Upper lobe of right lung (tissue), 1 donor: ENCODE measurements at places on chromosomes 13 and 19.

GRCh38 chr13:43080199-43080598 is 56.8 kb downstream of the DNAJC15 start:
- DNase-seq, result no peak

- no peak for DNase-seq
Observed at GRCh38 chr13:109810761-109811510, 24.6 kb upstream of the IRS2 start.

GRCh38 chr19:8324186-8325050 is 3.1 kb downstream of the RPS28 start:
- no peak for DNase-seq

DNA sequence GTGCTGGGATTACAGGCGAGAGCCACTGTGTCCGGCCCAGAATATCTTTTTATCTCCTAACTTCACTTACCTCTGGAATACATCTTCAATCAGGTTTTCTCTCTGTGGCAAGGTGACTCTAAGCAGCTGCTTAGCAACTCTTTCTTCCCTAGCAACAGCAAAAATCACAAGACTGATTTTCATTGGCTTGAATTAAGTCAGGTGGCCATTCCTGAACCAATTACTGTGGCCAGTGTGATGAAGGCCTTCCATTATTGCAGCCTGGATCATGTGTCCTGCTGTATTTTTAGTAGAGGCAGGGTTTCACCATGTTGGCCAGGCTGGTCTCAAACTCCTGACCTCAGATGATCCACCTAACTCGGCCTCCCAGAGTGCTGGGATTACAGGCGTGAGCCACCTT is 9.0 kb upstream of the LTBP4 start:
- no peak for DNase-seq

- no peak for DNase-seq
Observed at GRCh38 chr13:92894447-92894846, 332.2 kb upstream of the GPC6 start.

GRCh38 chr13:102682211-102682610 is 12.6 kb downstream of the METTL21C start:
- DNase-seq, result no peak

GRCh38 chr13:51208716-51209115 is 13.5 kb upstream of the FAM124A start:
- DNase-seq, result no peak

DNA sequence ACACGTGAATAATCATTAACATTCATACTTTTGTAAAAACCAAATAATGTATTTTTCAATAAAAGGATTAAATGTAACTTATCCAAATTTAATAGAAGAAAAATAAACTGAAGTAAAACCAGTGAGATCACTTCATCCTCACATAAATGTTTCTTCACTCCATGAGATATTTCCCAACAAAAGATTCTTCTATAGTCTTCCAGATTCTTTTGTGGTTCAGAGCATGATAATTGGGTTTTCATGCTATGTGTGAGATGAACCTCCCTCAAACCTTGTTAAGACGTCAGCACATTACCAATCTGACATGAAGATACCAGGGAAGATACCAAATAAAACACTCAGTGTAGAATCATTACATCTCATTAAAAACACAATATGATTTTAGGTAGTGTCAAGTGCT is 62.9 kb upstream of the OXGR1 start:
- DNase-seq, result no peak

DNA sequence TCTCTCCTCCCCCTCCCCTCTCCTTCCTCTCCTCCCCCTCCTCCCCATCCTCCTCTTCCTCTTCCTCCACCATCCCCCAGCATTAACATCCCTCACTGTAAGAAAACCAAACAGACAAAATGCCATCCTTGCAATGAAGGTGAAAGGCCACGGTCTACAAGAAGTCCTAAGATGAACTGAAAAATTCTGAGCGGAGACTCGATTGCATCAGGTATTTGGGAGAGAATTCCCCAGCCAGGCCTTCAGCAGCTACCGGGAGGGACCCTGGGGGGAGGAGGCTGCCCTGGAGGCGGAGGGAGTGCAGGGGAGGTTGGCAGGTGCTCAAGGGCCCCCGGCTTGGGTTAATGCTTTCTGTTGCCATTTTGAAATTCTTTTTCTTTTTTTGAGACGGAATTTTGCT is 10.1 kb upstream of the TIMM44 start:
- no peak for DNase-seq

- no peak for DNase-seq
Observed at GRCh38 chr19:50321831-50322230, 7.3 kb downstream of the KCNC3 start.

DNA sequence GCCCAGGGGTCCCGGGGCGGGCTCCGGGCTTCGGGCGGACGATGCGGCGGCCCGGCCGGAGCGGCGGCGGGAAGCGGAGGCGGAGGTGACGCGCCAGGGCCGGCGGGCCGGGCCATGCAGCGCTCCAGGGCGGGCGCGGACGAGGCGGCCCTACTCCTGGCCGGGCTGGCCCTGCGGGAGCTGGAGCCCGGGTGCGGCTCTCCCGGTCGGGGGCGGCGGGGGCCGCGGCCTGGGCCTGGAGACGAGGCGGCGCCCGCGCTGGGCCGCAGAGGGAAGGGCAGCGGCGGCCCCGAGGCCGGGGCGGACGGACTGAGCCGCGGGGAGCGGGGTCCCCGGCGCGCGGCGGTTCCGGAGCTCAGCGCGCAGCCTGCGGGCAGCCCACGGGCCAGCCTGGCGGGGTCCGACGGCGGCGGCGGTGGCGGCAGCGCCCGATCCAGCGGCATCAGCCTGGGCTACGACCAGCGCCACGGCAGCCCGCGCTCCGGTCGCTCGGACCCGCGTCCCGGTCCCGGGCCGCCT is 362 bp downstream of the WTIP start:
- DNase-seq, result peak; percentile 71

DNA sequence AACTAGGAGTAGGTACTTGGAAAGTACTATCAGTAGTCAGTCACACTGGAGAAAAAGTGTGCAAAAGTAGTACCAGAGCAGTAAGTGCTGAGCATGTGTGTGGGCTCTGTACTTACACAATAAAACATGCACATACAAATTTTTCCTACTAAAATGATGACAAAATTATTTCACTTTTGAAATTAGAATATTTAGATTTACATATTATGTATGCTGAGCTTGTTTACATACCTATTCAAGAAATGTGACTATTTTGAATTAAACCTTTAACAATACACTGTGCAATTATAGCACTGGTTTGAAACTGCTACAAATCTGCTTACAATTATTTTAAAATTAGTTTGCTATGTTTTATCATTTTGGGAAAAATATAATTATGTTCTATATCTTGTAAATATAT is 2781.6 kb upstream of the PCDH20 start:
- no peak for DNase-seq

DNA sequence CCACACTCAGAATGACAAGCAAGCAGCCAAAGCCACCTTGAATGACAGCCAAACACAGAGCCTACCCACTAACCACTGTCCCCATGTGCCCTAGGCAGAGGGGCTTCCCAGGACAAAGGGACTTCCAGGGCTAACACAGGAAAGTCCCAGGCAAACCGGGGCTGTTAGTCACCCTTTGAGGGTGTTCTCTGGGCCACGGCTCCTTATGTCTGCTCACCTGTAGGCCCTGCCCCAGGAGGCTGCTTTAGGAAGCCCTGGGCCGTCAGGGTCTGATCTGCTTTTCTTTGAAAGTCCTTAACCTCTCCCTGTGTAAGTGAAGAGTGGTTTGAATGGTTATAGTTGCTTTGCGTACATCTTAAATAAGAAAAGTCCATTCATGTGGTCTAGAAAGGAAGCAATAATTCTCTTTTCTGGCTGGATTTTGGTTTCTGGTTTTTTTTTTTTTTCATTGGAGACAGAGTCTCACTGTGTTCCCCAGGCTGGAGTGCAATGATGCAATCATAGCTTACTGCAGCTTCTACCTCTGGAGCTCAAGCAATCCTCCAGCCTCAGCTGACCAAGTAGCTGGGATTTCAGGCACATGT is 161.4 kb downstream of the EFNB2 start:
- no peak for DNase-seq

GRCh38 chr13:81393721-81394120 is 1052.8 kb upstream of the SPRY2 start:
- no peak for DNase-seq

DNA sequence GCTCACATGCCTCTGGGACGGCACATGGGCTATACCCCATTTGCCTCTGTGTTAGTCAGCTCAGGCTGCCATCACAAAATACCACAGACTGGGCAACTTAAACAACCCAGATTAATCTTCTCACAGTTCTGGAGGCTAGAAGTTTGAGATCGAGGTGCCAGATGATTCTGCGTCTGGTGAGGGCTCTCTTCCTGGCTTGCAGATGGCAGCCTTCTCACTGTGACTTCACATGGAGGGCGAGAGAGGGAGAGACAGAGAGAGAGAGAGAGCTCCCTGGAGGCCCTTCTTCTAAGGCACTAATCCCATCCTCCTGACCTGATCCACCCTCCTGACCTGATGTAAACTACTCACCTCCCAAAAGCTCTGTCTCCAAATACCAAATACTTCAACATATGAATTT is 55.0 kb downstream of the GPR12 start:
- no peak for DNase-seq

DNA sequence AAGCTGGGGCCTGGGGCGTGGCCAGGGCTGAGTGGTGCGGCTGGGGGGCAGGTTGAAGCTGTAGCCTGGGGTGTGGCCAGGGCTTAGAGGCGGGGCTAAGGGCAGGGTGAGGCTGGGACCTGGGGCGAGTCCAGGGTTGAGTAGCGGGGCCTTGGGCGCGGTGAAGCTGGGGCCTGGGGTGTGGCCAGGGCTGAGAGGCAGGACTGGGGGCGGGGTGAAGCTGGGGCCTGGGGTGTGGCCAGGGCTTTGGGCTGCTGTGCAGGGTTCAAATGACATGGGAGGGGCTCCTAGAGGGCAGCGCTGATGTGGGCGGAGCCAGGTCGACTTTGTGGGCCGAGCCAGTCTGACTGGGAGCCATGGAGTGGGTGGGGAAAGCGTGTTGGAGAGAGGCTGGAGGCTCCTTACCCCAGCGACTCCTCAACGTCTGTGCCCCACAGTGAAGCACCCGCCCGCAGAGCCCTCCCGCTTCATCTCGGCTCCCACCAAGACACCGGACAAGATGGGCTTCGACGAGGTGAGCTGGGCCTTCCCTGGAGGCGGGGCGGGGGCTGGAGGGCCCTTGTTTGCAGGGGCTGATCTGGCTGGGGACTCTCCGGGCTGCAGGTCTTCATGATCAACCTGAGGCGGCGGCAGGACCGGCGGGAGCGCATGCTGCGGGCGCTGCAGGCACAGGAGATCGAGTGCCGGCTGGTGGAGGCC is 21.5 kb downstream of the COLGALT1 start:
- DNase-seq, result peak; percentile 85

GRCh38 chr19:15445807-15446376 is 3.9 kb downstream of the WIZ start:
- DNase-seq, result no peak

- DNase-seq, result no peak
Observed at GRCh38 chr13:91346062-91346461, 1.4 kb upstream of the MIR17HG start.

DNA sequence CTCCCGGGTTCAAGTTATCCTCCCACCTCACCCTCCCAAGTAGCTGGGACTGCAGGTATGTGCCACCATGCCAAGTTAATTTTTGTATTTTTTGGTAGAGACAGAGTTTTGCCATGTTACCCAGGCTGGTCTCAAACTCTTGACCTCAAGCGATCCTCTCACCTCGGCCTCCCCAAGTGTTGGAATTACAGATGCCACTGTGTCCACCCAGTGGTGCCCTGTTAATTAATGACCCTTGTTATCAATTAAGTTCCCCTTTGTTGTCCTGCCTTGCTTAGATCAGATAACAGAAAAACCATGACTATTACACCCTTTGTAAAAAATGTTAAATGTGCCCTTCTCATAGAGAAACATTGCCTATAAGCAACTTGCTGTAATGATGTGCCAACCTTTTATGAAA is 34.4 kb upstream of the IGFL1 start:
- no peak for DNase-seq

DNA sequence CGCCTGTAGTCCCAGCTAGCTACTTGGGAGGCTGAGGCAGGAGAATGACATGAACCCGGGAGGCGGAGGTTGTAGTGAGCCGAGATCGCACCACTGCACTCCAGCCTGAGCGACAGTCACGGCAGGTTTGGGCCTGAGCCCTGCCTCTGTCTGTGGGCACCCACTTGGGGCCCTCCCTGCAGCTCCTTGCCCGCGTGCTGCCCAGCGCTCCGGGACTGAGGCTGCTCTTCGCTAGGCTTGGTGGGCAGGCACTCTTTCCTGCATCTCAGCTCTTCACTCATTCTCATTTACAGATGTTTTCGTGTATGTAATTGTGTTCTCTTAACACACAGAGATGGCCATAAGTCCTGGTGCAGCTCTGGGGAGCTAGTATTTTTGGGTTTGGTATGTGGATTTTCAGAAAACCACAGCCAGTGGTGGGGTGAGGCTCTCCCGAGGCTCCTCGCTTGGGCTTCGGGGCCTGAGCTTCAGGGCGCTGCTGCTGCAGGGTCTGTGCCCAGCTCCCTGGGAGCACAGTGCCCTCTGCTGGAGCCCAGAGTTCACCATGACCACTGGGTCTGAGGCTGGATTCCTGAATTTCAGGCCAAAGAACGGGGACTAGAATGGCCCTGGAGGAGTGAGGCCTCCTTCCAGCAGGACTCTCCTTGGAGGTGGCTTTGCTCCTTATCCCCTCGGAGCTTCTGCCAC is 15.2 kb downstream of the UPF1 start:
- DNase-seq, result peak; percentile 88

DNA sequence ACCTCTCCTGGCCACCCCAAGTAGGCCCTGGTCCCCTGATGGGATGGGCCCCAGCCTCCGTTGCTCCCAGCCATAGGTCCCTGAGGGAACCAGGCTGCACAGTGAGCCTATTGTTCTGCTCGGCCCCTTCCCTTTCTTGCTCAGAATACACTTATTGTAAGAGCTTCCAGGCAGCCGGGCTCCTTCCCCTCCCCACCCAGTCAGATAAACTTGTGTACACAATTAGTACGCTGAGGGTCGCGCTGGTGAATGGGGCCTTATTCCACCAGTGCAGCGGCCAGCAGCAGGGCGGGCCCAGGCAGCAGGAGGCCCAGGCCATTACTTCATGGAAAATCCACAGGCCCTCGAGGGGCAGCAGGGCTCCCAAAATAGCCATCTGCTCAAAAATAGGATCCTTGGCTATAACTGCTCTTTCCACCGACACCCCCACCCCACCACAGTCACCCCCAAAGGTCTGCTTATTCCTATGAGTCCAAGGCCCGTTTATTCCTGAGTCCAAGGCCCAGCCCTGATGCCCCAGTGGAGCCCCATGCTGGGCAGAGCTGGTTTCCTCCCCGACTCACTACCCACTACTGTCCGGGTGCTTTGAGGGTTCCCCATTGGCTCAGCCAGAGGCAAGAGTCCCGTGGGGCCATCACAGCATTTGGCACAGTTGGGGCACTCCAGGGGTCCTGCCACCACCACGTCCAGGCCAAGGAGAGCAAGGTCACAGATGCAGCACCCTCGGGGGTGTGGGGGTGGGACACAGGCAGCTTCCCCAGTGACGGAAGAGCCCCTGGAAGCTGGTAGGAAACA is 22.1 kb downstream of the CAPN12 start:
- DNase-seq, result no peak

- DNase-seq, result peak; percentile 76
Observed at GRCh38 chr19:38229585-38230073, 5.6 kb upstream of the DPF1 start.

DNA sequence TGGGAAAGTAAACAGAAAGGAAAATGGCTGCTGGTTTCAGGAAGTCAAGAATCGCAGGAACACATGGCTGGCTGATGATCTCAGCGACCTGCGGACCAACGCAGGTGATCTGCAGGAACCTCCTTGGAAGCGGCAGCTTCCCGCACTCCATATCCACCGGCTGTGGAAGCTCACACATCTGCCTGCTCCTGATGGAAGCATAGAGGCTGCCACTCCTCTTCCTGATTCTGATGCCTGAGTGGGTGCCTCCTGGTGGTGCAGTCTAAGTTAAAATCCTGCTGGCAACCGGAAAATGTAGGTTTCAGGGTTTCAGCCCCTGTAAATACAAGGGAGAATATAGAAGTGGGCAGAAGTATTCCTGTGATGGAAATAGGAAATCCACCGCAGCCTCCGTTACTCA is 75.5 kb downstream of the TNFSF13B start:
- no peak for DNase-seq
